ENCODE measurements at places on chromosomes 2 and 18.

DNA sequence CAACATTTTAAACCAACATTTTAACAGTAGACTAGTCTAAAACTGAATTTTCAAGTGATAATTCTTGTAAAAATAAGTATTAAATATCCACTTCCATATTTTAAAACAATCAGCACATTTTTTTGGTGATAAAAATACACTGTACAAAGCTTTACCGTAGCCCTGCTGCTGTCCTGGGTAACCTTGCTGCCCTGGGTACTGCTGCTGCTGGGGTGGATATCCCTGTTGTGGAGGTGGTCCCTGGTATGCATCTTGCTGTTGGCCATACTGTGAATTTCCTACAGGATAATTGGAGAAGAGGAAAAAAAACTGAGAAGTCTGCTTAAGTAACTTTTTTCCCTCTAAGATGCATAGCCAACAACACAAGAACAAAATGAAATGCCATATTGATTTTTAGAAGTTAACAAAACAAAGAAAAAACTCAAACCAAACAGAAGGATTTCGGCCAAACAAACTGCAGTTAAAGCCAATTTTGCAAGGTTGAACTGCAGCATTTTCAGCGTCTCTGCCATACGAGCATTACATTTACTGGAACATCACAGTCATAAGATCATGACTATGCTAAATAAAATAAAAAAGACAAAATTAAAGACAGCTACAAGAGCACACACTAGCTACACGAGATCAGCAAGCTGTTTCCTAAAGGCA lies 55.4 kb downstream of the SS18 start:
- no peak for DNase-seq

DNA sequence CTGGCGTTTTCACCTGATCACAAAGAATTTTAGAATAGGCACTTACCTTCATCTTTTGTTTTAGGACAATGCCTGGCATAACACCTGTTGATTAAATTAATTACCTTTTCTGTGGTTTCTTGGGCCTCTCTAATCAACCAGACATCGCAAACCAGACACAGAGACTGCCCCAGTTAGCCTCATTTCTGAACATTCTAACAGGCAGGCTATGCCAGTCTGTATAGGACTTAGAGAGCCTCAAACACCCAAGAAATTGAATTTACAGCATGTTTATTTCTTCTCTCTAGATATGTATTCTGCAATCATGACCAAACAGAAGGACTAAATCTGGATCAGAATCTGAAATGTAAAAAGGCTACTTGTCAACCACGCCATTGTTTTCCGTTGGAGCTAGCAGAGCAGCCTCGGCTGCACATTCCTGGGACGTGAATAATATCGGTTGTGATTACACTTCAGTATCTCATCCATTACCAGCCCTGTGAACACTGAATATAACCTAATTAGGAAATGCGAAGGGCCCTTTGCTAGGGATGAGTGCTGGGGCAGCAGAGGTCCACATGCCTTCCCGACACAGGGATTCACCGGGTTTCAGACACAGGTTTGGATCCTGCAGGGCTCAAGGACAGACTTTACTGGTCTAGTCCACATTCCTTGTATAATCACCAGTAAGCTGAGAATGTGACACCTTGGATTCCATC lies 17.5 kb upstream of the CDC42EP3 start:
- no peak for DNase-seq

- DNase-seq, result no peak
These were observed 86.1 kb upstream of the UPP2 start for GRCh38 chr2:158015428-158016076.

DNA sequence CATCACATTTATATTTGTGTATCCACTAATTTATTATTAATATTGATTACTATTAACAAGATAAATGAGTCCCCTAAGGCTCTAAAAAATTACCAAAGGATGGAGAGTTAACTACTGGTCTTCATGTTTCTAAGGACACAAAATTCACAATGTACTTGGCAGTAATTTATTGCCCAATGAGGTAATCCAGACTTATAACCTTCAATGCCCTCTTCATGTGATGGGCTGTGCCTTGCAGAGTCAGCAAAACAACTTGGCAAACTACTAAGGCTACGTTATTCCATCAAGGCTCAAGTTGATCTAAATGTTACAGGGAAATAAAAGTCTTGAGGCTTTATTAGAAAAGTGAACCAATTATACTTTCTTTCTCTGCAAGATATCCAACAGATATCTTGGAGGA lies 804.9 kb upstream of the NXPH2 start:
- DNase-seq, result no peak

DNA sequence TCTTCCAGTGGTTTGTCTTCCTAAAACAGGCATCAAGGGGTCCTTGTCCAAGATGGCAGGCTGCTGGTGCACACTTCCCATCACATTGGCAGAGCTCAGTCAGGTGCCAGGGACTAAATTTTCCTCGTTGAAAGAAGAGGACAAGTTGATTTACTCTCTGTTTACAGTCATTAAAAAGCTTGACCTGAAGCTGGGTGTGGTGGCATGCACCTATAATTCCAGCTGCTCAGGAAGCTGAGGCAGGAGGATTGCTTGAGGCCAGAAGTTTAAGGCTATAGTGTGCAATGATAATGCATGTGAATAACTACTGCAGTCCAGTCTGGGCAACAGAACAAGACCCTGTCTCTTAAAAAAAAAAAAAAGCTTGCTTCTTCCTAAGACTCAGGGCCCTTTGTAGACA lies 3.6 kb upstream of the PLB1 start:
- no peak for DNase-seq

- no peak for DNase-seq
These were observed 4.0 kb downstream of the PTGR3 start for GRCh38 chr18:75204732-75205513.

DNA sequence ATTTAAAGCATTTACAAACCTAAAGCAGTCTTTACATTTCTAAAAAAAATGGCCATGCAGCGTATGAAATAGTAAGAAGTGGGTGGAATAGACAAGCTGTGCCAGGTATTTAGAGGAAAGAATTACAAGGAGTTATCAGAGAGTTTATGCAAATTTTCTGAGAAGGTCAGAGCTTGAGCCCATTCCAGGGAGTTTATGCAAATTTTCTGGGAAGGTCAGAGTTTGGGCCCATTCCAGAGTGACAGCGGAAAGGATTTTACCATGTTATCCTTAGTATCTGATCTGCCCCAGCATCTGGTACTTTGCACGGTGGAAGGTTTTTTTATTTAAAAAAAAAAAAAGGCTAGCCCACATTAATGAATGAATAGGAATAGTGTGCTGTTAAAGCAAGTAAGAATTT lies 1.4 kb upstream of the DOK6 start:
- DNase-seq, result no peak

DNA sequence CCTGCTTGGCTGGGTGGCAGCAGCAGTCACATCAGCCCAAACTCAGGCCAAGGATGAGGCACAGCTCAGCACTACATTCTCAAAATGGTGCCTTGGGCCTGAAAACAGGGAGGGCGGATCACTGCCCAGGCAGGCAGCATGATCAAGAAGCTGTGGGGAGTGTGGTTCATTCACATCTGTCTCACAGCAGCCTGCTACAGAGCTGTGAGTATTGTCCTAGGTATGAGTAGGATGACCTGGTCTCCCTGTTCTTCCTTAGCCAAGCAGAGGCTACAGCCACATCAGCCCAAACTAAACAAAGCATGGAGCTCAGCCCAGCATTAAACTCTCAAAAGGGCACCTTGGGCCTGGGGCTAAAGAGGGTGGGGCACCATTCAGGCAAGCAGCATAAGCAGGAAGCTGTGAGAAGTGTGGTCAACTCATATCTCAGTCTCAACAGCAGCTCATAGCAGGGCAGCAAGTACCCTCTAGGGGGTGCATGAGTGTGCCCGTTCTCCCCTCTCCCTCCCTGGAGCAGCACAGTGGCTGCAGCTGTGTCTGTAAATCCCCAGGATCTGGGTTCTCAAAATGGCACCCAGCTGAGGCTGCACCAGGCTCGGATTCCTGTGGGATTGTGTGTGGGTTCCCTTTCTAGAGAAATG lies 139.6 kb downstream of the TRABD2A start:
- DNase-seq, result no peak

- no peak for DNase-seq
These were observed 234.8 kb upstream of the SMAD2 start for GRCh38 chr18:48165111-48165866.

GRCh38 chr2:45406621-45407020 lies 204.4 kb downstream of the SRBD1 start:
- DNase-seq, result no peak

- peak; percentile 25 for DNase-seq
These were observed 34.9 kb downstream of the KDM3A start for GRCh38 chr2:86476092-86476491.

- DNase-seq, result no peak
These were observed 101.3 kb downstream of the TPO start for GRCh38 chr2:1514391-1515072.

- DNase-seq, result no peak
These were observed 1.8 kb upstream of the CCDC68 start for GRCh38 chr18:54961016-54961423.

DNA sequence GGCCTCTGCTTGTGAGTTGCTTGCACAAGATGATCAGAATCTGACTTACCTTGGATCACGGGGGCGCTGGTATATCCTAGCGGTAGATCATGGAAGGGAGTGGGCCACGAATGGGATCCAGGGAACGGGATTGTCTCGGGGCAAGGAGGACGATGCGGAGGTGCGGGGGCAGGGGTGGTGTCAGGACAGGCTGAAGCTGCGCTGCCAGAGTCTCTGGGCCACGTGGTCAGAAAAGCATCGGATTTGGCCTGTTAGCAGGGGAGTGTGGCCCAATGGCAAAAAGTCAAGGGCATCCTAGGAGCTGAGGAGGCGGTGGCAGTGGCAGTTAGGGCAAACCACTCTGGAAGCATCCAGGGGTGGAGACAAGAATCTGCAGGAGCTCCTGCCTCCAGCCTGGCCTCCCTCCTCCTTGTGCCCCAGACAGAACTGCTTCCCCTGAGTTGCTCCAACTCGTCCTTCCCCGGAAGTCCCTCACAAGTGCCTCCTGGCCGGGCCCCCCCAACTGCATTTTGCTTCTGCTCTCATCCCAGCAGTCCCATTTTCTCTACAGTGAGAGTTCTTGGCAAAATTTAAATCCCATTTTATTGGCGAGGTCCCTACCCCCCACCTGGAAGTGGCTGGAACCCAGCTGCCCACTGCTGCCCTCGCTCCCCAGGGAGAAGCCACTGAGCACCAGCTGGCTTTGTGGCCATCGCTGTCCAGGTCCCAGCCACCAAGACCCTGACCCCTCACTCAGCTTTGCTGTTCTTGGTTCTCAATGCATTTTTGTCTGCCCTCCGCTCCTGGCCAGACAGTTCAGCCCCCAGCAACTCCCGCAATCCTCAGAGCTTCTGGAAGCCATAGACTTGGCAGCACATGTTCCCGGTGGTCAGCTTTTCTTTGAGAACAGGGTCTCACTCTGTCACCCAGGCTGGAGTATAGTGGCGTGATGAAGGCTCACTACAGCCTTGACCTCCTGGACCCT lies 5.6 kb upstream of the CCDC74B start:
- no peak for DNase-seq

DNA sequence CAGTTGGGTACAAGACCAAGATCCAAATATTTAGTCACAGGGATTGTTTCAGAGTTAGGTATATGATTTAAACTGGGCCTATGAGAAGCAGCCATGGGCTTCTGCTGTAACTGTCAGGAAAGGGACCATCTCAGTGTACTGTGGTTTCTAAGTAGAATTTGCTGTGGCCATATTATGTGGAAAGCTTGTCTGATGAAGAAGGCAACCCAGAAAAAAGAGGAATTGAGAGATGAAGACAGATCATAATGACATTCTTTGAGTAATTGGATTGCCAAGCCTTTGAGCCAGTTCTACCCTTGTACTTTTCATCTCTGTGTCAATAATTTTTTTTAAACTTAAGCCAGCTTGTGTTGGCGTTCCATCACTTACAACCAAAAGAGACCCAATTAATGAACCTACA lies 259.6 kb downstream of the NUP35 start:
- no peak for DNase-seq

GRCh38 chr2:155256803-155257202 lies 558.3 kb downstream of the KCNJ3 start:
- no peak for DNase-seq

All from AG09309 (cell line).